ENCODE measurements at places on chromosomes 2 and 18.

DNA sequence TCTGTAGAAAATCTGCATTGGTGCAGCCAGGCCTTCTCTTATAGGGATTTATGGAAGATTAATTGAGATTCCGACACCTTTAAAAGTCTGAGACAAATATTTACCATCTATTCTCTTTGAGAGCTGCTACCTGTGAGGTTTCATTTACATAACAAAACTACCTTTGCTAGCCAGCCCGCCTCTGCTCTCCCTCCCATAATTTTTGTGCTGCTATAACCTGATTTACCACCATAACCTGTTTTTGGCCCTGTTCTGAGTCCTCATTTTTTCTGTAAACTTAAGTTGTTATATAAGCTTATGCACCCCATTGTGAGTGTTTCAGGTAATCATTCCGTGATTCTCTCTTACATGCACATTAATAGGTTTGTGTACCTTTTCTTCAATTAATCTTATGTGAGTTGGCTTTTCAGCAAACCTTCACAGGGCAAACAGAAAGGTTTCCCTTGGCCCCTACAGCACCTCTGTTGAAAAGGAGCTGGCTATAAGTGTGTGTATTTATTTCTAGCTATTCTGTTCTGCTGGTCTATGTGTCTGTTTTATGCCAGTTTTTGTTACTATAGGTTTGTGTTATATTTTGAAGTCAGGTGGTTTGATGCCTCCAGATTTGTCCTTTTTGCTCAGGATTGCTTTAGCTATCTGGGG, 114.9 kb upstream of the XIRP2 start:
- DNase-seq: no peak

- DNase-seq: no peak
Observed at GRCh38 chr2:46982351-46983064, 66.9 kb upstream of the MCFD2 start.

GRCh38 chr2:103529798-103530502, 768.1 kb downstream of the TMEM182 start:
- no peak for DNase-seq

- no peak for DNase-seq
Observed at GRCh38 chr2:237148624-237149023, 62.9 kb downstream of the COPS8 start.

DNA sequence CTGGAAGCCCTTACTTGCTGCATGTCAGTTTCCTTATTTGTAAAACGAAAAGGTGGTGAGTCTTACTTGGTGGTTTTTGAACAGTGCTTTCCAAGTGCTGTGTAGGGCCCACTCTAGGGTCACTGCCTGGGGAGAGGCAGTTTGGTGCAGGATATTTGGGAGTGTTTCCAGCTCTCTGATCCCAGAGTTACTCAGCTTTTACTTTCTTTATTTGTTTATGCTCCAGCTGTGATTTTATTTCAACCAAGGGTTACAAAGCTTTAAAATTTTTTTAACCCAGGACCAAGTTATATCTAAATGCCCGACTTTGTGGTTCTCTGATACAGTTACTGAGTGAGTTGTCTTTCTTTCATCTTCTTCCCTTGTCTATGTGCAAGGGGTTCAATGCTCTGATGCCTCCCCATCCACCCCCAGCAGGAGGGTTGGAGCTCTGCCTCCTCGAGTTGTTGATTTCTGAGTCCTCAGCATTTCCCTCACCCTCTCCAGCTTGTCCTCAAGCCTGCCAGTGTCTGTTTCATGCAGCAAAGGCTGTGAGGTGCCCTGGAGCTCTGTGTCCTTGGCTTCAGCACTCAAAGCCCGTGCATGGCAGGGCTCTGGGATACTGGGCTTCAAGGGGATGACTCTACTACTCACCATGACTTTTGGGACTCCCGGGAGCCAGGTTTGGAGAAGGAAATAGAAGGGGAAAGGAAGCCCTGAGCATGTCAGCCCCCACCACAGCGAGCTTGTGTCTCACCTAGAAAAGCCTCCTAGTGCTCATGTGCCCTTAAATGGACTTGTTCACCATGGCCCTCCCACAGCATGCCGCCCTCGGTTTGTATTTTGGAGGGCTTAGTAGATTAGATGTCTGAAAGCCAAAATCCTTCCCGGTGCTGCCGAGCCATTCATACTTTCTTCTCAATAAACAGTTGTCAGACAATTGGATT, 236.8 kb downstream of the SETBP1 start:
- no peak for DNase-seq

- DNase-seq: no peak
Observed at GRCh38 chr2:28608500-28609424, 112.9 kb downstream of the PLB1 start.

DNA sequence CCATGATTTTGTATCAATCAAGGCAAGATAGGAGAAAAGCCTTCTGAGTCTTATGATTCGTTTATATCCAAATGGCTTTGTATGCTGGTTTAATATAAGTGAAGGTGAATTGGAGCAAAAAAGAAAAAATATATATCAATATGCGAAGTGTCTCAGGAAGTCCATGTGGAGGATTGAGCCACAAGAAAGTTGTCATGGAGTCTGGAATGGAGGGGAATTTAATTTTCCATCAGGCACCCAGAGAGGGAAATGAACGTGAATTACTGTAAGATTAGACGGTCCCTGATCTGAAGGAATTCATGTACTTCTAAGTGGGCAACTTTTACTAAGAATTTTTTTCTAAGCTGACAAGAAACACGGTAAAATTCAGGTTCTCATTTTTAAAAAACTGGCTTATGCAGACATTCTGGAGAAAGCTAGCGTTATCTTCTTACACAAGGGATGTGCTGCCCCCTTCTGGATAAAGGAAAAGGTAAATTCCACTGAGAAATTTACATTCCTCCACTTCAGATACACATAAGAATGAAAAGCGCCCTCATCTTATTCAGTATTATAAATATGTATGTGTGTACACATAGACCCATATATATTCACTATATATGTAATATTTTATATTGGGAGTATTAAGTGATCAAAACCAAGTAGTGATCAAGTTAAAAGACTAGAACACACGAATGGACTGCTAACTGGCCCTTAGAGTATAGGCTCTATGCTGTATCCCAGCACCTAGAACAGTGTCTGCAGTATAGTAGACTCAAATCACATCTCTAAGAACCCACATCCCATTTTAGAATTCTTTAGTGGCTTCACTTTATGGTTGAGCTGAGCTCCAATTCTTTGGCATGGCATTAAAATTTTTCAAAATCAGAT, 289.0 kb upstream of the TFPI start:
- peak; percentile 77 for DNase-seq

DNA sequence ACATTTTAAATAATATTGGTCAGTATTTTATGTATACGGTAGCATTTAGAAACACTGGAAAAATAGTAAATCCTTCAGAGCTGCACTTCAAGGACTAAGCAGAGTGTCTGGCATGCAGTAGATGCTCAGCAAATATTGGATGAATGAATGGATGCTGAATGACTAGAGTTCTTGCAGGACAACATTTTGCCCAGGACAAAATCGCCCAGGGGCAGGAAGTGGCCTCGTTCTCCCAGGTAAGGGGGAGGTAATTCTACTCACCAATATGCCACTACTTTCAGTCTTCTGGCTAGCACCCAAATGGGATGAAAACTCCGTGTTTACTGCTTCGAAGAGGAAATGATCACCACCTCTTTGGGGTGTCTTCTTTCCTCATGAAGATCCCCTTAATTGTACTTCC, 4.0 kb upstream of the DGUOK start:
- DNase-seq: no peak

DNA sequence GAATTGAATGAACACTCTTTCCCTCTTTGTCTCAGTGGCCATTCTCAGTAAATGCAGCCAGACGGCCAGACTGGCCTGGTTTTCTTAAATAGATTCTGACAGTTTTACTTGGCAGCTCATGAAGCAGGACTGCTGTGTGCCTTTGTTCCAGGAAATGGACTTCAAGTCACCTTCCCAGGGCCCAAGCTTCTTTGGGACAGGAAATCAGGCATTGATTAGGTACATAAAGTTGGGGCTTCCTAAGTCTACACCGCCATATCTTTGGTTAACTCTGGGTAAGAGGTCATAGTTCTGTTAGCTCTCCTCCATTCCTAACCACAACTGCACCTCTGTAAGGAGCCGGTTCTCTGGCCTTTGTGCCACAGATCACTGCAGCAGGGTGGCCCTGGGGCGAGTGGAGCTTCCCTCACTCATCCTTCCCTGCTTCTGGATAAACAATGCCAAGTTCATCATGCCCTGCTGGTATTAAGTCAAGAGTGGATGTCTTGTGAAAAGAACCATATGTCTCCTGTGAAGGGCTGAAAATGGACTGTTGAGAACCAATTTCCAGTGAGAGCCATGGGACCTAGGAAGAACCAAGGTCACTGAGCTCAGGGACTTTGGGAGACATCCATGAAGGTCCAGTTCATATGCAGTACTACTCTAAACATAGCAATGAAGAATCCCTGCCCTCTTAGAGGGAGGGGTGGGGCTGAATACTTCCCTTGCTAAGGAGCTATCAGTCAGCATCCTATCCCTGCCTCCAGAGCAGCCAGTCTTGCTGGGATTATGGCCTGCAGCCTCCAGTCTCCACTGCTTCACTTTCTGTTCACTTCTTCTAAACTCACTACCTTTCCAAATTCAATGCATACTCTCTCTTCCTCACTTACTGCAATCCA, 122.6 kb upstream of the XPO1 start:
- DNase-seq: no peak

- no peak for DNase-seq
Observed at GRCh38 chr2:164000176-164000575, 264.4 kb upstream of the FIGN start.

- peak; percentile 22 for DNase-seq
Observed at GRCh38 chr18:45456090-45457021, 158.9 kb upstream of the SLC14A2 start.

DNA sequence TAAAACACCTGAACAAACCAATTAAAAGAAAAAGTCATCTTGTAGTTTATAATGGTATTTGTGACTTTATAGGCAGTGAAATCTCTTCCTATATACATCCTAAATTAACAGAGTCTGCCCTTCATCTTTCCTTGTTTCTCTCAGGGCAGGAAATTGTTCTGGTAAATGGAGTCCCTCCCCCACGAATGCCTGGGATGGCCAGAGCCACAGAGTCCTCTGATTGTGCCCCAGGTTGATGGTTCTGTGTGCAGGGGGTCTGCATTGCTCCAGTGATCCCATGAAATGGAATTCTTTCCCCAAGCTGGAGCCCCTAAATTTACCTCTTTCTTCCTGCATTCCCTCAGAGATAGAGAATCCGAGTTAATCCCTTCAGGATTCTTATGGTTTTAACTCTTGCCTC, 155.5 kb downstream of the MTX2 start:
- no peak for DNase-seq

DNA sequence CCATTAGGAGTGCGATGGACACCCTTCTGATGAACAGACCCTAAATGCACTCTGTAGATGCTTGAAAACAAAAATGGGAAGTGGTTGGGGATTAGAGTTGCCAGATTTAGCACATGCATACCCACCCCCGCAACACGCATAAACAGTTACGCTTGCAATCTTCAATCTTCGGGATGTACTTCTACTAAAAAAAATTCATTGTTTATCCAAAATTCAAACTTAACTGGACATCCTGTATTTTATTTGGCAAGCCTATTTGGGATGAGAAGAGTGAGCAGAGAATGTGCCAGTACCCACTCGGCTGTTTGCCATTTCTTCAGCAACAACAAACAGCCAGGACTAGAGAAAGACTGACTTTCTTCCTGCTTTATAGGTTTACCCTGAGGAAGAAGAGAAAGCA, 18.4 kb downstream of the KIAA2012 start:
- no peak for DNase-seq

GRCh38 chr2:120949957-120950590, 214.4 kb downstream of the GLI2 start:
- no peak for DNase-seq

GRCh38 chr18:27845897-27846296, 331.0 kb downstream of the CDH2 start:
- DNase-seq: no peak

GRCh38 chr2:189360861-189361260, 80.4 kb upstream of the WDR75 start:
- DNase-seq: no peak

- DNase-seq: no peak
Observed at GRCh38 chr2:196961889-196962288, 35.4 kb upstream of the PGAP1 start.
